ENCODE measurements at places on chromosomes 1 and 21. TPM values are rescaled to one million over a fixed set of nuclear protein-coding genes. Genes with fewer than 3 reads are reported as not detected.

- no peak for DNase-seq
These were observed 24.9 kb downstream of the NGF start for GRCh38 chr1:115313182-115313581.

DNA sequence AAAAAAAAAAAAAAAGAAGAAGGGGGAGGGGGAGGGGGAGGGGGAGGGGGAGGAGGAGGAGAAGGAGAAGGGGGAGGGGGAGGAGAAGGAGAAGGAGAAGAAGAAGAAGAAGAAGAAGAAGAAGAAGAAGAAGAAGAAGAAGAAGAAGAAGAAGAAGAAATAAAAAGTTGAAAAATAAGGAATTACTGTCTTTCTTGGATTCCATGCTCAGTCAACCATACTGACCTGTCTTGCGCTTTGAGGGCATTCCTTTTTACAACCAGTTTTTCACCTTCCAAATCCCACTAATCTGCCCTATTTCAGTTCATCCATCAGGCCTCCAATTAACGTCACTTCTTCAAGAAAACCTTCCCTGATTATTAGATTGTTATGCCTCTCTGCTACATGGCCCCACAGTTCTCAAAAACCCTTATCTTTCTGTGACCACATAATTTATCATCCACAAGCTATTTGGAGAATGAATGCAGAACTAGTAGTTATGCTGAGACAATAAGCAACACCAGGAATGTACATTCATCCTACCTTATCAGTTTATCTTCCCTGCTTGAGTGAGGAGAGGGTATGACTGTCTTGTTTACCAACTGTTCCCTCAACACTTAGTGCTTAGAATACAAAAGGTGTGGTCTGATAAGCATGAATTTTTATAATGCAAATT lies 57.5 kb upstream of the GUCA2A start:
- DNase-seq, result no peak

DNA sequence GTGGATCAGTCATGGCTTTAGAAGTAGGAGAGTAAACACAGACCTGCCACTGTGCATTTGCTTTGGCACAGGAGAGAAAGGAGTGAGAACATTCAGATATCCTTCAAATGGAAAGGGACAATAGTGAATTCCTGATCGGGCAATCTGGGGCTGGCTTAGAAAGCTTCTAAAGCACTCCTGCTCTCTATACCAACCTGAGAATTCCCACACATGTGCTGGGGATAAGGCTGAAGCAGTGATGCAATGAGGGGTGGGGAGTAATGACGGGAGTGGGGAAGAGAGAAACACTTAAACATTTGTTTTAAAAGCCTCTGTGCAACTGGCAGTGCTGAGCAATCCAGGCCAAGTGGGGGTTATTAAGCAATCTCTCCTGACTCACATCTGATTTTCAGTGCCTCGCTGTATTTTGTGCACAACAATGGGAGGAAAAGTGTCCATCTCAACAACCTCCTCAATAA lies 108.8 kb downstream of the KIAA0319L start:
- no peak for DNase-seq

The TMEM54 gene
- 5.3 TPM for total RNA-seq

GRCh38 chr1:26020330-26020768 lies 1.2 kb upstream of the EXTL1 start:
- DNase-seq, result peak; percentile 51

DNA sequence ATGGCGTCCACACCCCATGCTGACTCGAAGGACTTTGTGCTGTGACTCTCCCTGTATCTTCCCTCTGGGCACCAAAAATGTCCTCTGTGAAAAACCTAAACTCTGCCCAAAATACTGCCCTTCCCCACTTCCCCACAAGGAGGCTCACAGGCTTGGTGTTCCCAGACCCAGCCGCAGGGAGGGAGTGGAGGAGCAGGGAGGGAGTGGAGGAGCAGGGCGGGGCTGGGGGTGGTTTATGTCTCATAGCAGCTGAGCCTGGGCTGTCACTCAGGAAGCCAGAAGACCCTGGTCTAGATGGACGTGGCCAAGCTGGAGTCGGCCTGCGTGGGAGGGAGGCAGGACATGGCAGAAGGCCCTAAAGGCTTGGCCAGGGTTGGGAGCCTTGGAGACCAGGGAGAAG lies 461.7 kb downstream of the PTPRU start:
- DNase-seq, result no peak

The WDR26 gene
- total RNA-seq, result 61.8 TPM

- DNase-seq, result no peak
These were observed 7.2 kb upstream of the GUCA2B start for GRCh38 chr1:42145764-42146625.

DNA sequence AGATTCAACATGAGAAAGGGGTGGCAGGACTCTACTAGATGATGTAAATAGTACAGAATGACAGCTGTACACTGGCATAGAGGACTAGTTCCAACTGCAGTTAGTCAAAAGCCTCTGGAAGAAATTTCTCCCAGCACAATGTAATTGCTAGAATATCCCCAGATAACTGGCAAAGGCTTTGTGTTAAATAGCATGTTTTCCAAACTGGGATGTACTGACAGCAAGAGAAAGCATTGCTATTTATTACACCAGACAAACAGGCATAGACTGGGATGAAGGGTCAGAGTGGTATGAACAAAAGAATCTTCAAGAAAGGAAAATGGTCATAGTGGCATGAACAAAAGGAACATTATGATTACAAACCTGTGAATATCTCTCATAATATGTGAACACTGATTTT lies 115.9 kb upstream of the CXADR start:
- no peak for DNase-seq

- DNase-seq, result no peak
These were observed 376.7 kb upstream of the ADGRL2 start for GRCh38 chr1:81424061-81424460.

DNA sequence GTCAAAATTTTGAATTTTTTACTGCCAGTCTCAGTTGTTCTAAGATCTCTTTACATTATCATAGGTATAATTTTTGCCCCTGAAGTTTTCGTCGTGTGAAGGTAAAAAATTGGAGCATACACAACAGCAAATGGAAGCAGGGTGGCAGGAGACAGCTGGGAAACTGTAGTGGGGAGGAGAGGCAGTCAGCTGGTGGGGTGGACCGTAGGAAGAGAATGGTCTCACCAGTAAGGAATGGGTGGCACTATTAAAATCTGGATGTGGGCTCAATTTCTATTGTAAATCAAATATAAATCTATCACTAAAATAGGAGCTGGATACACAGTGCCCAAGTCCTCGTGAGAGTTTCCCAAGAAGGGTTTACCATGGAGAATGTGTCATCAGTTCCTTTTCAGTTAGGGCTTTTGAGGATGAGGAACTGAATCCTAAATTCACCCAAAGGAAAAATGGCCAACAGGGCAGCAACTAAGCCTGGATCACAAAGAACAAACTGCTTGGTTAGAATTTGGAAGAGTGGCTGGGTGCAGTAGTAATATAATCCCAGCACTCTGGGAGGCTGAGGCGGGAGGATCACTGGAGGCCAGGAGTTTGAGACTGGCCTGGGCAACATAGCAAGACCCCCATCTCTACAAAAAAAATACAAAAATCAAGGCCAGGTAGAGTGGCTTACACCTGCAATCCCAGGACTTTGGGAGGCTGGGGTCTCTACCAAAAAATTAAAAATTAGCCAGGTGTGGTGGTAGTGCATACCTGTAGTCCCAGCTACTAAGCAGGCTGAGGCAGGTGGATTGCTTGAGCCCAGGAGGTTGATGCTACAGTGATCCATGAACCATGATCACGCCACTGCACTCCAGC lies 10.5 kb upstream of the IRF2BP2 start:
- DNase-seq, result no peak

GRCh38 chr1:81650776-81651175 lies 150.0 kb upstream of the ADGRL2 start:
- no peak for DNase-seq

DNA sequence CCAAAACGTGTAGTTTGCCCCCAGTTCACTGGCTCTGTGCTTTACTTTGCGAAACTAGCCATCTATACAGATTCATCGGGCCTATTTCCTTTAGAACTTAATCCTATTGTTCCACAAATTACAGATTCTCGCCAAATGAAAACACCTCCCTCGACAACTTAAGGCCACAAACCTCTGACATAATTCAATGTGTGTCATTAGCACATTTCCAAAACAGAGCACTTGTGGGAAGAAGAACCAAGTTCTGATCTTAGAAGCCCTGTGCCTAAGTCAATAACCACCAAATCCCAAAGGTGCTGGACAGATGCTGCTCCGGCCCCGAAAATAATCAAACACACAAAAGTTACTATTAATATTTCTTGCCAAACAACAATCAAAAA lies 93.9 kb downstream of the SLC45A1 start:
- DNase-seq, result no peak

DNA sequence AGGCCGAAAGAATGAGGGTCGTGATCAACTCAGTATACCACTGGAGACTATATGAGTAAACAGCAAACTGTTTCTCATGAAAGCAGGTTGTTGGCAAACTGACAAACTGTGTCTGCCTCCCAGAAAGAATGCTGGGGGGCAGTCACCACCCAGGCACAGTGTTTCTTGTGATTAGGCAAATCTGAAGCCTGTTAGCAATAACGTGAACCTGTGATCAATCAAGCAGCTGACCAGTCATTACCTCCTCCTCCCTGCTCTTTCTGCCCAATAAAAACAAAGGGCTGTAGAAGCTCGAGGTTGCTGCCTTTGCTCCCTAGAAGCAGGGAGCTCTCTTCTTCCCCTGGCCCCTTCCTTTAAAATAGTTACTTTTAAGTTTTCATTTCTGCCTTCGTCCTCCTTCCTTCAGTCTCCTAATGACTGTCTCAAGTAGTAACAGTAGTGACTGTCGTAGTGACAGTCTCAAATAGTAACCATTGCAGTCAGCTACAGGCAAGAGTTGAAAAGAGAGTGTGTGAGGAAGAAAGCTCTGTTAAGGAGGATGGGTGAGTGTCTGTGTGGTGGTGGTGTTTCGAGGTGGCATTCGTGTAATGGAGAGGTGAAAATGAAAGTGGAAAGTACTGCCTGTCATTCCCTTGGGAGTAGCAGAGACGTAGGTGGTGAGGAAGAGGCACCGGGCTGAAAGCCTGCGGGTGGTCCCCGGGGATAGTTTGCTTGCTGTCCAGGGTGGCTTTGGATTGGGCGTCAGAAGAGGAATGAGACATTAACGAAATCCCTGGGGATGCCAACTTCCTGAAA lies 14.5 kb downstream of the HHAT start:
- no peak for DNase-seq

DNA sequence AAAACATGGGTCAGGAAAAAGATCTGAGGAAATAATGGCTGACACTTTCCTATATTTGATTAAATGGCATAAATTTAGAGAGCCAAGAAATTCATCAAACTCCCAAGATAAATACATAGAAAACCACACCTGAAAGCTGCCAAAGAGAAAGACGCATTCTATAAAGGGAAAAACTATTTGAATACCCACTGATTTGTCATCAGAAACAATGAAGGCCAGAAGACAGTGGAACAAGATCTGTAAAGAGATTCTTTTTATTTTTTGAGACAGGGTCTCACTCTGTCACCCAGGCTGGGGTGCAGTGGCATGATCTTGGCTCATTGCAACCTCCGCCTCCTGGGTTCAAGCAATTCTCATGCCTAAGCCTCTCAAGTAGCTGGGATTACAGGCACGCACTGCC lies 17.4 kb downstream of the SDE2 start:
- no peak for DNase-seq

The KCNN3 gene
- 3.6 TPM for total RNA-seq

The LCE1E gene
- total RNA-seq, result not detected

DNA sequence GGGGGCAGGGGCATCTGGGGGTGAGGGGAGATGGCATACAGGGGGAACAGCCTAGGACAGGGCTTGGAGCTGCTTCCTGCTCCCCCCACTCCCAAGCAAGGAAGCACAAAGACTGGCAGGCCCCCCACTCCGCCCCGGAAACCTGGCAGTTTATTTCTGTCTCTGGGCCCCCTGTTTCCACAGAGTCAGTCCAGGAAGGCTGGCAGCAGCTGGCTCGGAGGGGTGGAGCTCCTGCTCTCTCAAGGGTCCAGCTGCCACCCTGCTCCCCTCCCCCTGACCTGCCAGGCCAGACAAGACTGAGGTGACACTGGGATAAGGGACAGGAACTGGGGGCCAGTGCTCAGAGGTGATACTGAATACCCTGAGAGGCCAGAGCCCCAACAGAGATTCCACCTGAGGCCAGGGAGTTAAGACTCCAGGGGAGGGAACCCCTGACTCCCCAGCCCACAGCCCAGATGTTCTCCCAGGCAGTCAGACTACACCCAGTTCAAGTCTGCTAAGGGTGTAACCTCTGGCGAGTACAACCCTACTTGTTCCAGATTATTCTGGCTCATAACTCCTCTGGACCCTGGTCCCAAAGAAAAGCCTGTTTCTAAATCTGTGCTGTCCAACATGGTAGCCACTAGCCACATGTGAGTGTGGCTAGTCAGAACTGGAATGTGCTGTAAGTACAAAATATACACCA lies 26.3 kb downstream of the AHDC1 start:
- DNase-seq, result no peak

- DNase-seq, result no peak
These were observed 8.6 kb upstream of the LRRC8C start for GRCh38 chr1:89624314-89624713.

The CCDC181 gene
- 6.4 TPM for total RNA-seq

GRCh38 chr1:51768971-51769588 lies 109.4 kb downstream of the NRDC start:
- DNase-seq, result peak; percentile 8

- peak; percentile 10 for DNase-seq
These were observed 13.9 kb downstream of the TPM3 start for GRCh38 chr1:154178013-154178412.

DNA sequence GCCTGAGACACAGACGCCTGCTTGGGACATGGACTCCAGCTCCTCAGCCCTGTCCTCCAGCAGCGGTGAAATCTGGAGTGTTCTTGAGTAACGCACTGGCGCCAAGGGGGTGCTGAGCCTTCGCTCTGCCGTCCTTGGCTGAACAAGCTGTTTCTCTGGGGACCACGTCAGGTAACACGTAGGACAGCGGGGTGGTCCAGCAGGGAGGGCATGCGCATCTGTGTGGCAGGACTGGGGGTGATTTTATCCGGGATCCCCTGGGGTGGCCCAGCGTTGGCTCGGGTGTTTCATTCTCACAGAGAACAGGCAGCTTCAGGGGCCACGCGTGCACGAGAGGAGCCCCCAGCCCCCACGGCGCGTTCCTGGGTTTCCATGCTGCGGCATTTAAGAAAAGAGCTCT lies 61.2 kb downstream of the AGPAT3 start:
- no peak for DNase-seq

The RGS16 gene
- 1.6 TPM for total RNA-seq

DNA sequence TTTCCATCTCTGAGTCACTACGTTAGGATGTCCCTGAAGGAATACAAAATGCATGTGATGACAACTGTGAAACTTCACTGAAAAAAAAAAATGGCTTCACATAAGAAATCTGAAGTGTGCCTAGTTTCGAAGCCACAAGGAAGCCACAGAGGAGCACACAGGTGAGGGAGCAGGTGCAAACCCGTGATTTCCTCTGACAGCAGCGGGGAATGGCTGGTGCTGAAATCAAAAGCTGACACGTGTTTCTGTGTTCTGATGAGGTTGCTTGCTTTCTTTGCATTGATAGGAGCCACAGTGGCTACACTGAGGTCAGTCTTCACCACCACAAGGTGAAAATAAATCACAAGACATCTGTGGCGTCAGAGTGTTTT lies 105.7 kb upstream of the TLR5 start:
- DNase-seq, result no peak
